Uterus (tissue), 4 donors: ENCODE measurements at places on chromosomes 12 and 14. TPM values are rescaled to one million over a fixed set of nuclear protein-coding genes. Genes with fewer than 3 reads are reported as not detected.

Gene BEST3
- total RNA-seq: not detected

Gene FAM222A
- total RNA-seq: 0.34 TPM

DNA sequence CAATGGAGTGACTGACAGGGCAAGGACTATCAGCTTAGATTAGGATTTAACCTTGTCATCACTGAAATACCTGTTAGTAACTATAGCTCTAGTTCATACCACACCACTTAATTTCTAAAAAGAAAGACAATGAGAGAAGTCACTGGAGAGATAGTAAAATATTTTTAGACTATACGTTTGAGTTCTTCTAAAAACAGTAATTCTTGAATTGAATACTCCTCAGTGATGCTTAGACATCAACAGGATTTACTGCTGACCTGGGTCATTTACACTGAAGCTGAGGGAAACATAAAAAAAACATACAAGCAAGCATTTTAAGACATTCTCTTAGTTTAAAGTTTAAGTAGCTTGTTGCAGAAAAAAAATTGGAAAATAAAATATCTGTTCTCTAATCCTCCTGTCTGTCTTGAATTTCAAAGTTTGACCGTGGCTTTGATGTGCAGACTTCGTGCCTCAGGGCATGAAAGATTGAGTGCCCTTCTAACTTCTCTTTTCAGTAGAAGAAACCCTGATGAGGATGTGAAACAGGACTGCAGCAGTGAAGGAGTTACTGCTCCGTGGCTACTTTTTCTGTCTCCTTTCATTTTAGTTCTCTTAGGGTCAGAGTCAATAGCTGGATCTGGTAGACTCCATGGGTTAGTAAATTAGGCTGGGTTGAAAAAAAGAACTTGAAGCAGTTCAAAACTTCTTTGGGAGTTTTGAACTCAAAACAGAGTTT lies 172.2 kb downstream of the PTPRO start:
- no peak overlapping the region for H3K4me3 ChIP-seq
- DNase-seq: no peak
- H3K27ac ChIP-seq: no peak overlapping the region

DNA sequence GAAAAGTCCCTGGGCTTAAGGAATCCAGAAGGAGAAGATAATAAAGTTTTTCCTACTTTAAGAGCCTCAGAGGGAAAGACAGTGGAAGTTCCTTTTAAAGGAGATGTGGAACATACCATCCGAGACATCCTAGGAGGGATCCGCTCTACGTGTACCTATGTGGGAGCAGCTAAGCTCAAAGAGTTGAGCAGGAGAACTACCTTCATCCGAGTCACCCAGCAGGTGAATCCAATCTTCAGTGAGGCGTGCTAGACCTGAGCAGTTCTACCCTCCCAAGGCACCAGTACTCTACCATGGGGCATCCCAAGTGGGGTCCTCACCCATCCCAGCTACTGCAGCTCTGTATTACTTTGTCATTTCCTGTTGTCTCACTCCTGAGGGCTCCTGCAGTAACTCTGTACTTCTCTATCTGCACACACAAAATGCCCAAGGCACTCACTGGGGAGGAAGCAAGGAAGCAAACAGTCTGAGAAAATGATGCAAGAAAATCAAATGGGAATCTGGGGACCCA lies 3.8 kb downstream of the TINF2 start:
- no peak for DNase-seq
- no peaks in the 10 kb centered on the region for H3K27me3 ChIP-seq
- peaks cover 23% of the 10 kb centered on the region for H3K4me1 ChIP-seq
- no peak overlapping the region for H3K27ac ChIP-seq
- no peaks in the 10 kb centered on the region for H3K36me3 ChIP-seq

- no peaks in the 10 kb centered on the region for H3K4me1 ChIP-seq
- H3K27ac ChIP-seq: no peak overlapping the region
- no peaks in the 10 kb centered on the region for H3K36me3 ChIP-seq
Measured at GRCh38 chr12:52311285-52311648, 9.9 kb downstream of the KRT83 start.

GRCh38 chr12:27334042-27334720 lies 1.5 kb downstream of the BMAL2 start:
- no peaks in the 10 kb centered on the region for H3K36me3 ChIP-seq
- H3K27me3 ChIP-seq: no peaks in the 10 kb centered on the region
- DNase-seq: no peak
- no peak overlapping the region for H3K4me3 ChIP-seq
- H3K4me1 ChIP-seq: peaks cover 5% of the 10 kb centered on the region

DNA sequence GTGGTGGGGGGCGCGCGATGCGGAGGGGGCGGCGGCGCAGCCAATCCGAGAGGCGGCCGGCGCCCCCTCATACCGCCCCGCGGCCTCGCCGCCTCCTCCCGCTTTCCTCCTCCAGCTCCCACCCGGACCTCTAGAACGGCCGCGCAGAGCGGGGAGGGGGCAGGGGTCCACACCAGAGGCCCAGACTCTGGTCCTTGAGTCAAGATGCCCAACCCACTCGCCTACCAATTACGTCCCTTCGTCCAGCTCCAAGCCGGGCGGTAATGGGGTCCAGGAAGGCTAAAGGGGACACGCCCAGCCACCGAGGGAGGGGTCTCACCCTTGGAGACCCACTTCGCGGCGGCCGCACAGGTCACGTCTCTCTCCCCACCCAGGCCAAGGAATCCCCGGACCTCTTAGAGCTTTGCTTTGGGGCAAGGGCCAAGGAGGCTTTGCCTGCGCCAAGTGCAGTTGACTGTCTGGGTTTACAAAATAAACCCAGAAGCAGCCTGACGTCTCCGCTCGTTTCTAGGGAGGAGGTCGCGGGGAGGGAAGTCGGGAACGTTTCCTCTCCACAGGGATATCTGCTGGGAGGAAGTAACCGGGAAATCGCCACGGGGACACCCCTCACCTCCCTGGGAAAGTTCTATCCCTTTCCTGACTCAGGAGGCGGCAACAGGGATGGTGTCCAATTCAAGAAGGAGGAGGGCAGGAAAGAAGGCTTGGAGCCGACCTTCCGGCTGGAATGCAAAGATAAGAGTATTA lies 394 bp upstream of the AMIGO2 start:
- peak; percentile 60 for DNase-seq
- peak overlapping the region; percentile 77 for H3K4me3 ChIP-seq
- H3K27me3 ChIP-seq: no peaks in the 10 kb centered on the region
- peak overlapping the region; percentile 97 for H3K27ac ChIP-seq
- peaks cover 7% of the 10 kb centered on the region for H3K4me1 ChIP-seq

- no peaks in the 10 kb centered on the region for H3K4me1 ChIP-seq
- H3K27ac ChIP-seq: no peak overlapping the region
- no peak overlapping the region for H3K4me3 ChIP-seq
- no peaks in the 10 kb centered on the region for H3K27me3 ChIP-seq
- no peaks in the 10 kb centered on the region for H3K36me3 ChIP-seq
- no peak for DNase-seq
Measured at GRCh38 chr12:102172436-102172835, 25.2 kb downstream of the PMCH start.

DNA sequence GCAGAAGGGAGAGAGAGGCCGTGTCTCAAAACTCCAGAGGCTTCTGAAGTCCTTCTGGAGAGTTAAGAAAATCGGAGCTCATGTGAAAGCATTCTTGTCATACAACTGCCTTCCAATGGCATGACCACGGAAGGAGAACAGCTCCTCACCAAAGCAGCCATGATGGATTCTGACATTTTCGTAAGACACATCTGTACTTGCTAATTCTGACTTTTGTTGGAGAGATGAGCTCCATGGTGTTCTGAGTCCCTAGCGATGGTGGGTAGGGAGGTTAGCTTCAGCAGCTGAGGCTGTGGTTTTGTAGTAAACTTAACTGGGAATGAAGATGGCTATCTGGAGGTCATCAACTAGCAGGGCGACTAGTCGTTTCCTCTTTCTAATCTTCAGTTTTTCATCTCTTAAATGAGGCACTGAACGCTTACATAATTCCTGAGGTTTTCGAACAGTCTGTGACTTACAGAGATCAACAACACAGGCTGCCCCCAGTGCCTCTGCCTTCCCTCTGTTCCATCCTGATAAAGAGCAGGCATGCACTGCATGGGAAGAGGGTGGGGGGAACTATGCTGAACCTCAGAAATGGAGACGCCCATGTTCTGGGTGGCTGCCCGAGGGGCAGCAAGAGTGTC lies 28.6 kb upstream of the DICER1 start:
- no peaks in the 10 kb centered on the region for H3K4me1 ChIP-seq
- H3K36me3 ChIP-seq: no peaks in the 10 kb centered on the region
- peak overlapping the region; percentile 49 for H3K27ac ChIP-seq

DNA sequence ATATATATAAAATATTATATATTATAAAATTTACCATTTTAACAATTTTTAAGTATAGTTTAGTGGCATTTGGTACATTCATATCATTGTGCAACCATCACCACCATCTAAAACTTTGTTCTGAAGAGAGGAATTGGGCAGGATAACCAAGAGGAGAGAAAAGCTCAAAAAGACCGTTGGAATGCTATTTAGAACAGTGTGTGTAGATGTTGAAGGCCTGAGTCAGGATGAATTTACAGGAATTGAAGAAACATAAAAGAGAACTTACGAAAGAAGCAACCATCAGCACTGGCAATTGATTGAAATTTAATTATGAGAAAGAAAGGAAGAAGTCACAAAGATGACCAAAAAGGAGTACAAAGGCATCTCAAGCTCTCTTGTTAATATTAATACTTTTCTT lies 196.9 kb upstream of the PWP1 start:
- no peak overlapping the region for H3K4me3 ChIP-seq
- H3K36me3 ChIP-seq: no peaks in the 10 kb centered on the region

DNA sequence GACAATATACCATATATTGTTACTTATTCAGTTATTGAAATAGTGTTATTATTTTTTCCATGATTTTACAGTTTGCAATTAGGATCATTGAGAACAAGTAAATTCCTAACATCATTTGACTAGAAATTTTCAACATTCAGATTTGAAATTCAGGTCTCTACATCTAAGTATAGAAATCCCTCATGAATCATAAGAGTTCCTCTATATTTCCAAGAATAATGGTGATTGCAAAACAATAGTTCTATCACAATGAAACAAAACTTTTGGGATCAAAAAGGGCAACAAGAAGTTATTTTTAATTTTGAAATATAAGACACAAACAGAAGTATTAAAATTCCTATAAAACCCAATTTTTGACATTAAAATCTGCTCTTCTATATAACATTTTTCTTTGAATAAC lies 10.8 kb downstream of the CLEC1A start:
- H3K36me3 ChIP-seq: no peaks in the 10 kb centered on the region
- H3K4me3 ChIP-seq: no peak overlapping the region
- no peak overlapping the region for H3K27ac ChIP-seq
- no peak for DNase-seq
